Activated CD4-positive, alpha-beta T cell treated with anti-CD3 and anti-CD28 coated beads for 1 hour (primary cell): ENCODE measurements at places on chromosomes 16 and 17.

- DNase-seq = no peak
Measured at GRCh38 chr16:12646490-12647274, 157.0 kb downstream of the CPPED1 start.

GRCh38 chr16:86184185-86184584 lies 285.2 kb downstream of the IRF8 start:
- DNase-seq = no peak

- DNase-seq = no peak
Measured at GRCh38 chr17:79011451-79012147, 2.0 kb upstream of the CANT1 start.

DNA sequence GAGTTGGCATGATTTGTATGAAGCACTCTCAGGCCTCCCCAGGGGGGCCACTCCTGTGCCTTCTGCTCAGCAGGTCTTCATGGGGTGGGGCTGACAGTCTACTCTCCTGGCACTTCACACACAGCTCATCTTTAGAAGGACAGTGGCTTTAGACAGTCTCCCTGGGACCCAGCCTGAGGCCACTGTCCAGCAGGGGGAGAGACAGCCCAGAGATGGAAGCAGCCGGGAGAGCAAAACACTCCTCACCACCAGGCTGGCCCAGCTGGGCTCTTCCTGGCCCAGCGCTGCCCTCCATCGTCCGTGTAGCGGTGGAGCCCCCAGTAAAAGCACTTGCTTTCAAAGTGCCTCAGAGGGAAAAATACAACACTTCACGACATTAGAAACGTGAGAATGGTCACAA lies 62.0 kb upstream of the CRHR1 start:
- no peak for DNase-seq

DNA sequence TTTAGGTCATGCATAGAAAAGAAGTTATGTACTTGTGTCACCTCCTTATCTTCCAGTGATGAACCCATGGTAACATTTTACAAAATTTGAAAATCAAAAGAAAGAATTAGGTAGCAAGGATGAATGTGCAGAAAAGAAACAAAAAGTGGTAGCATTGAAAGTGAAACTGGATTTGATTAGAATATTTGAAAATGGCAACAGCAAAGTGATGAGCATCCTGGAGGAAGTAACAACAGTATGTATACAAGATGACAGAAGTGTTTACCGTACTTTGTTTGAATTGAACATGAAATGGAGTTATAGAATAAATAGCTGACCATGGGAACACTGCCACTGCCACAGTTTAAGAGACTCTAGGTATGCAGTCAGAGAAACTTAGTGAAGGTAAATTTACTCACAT lies 1313.1 kb downstream of the CDH11 start:
- DNase-seq = no peak

GRCh38 chr16:17295948-17296347 lies 174.8 kb downstream of the XYLT1 start:
- no peak for DNase-seq

GRCh38 chr17:36632916-36633771 lies 31.8 kb downstream of the MRM1 start:
- DNase-seq = no peak

DNA sequence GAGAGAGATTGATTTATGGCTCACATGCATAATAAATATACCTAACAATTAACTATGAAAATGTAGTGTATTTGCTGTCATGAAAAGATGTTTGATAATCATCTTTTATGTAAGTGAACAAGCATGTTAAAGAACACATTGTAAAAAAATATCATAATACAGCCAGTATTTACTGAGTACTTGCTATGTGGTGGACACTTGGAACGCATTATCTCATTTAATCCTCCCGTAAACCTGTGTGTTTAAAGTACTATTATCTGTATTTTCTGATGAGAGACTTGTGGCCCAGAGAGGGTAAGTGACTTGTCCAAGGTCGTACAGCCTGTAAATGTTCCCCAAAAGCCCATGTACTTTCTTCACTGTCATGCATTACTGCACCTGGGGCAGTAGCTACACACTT lies 70.7 kb downstream of the PRKCA start:
- DNase-seq = no peak

DNA sequence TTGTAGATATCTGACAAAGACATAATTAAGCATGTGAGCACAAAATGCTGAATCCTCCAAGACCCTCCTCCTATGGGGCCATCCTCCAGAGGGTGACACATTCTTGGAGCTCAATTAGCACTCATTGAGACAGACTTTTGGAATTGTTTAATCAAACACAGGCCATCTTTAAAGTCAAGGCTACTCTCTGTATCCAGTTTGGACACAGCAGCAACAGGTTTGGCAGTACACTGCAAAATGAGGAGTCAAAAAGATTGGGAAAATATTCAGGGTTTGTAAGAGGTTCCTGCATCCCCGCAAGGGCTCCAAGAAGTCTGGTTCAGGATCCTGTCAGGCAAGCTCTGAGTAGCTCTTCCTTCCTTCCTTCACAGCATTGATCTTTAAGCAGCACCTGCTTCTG lies 1.3 kb downstream of the ITFG1 start:
- no peak for DNase-seq

- DNase-seq = no peak
Measured at GRCh38 chr17:73492821-73493814, 151.1 kb downstream of the SDK2 start.

- DNase-seq = no peak
Measured at GRCh38 chr17:68684949-68685357, 83.8 kb upstream of the FAM20A start.

DNA sequence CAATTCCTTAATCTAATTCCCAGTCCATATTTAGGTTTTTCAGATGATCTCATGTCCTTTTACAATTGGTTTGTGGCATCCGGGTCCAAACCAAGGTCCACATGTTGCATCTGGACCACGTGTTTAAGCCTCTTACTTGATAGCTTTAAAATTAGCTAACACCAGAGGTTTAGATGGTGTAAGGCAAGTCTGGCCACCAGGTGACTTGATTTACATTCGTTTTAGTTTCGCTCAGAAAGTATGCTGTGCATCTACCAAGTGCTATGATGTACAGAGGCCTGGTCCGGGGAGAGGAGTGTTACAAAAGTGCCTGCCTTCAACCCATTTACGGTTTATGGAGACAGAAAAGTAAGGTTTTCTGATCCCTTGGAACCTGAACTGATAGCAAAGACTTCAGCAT lies 878 bp upstream of the DNAJA2 start:
- no peak for DNase-seq

GRCh38 chr17:64092113-64092512 lies 37.8 kb downstream of the ERN1 start:
- DNase-seq = no peak

- no peak for DNase-seq
Measured at GRCh38 chr17:10648381-10648780, 8.7 kb downstream of the MYH3 start.

DNA sequence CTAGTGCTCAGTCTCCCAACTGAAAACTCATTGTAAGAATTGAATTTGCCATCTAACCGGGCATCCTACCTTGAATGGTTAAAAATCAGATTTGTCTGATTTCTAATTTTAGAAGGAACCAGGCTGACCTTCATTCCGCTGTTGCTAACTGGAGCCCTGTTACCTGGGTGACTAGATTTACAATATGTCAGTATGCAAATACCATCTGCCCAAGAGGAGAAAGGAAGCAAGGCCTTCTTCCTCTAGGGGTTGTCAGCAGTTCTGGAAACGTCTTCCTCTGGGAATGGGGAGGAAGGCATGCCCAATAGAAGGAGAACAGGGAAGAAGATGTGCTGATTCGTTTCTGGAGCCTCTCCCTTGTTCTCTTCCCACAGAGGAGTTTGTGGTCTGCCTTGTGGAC lies 137.9 kb downstream of the PITPNC1 start:
- no peak for DNase-seq

GRCh38 chr17:30426292-30426691 lies 47.6 kb downstream of the CPD start:
- no peak for DNase-seq

GRCh38 chr17:74042744-74043486 lies 160.6 kb upstream of the RPL38 start:
- DNase-seq = no peak

- DNase-seq = no peak
Measured at GRCh38 chr16:69610356-69610755, 44.6 kb downstream of the NFAT5 start.

DNA sequence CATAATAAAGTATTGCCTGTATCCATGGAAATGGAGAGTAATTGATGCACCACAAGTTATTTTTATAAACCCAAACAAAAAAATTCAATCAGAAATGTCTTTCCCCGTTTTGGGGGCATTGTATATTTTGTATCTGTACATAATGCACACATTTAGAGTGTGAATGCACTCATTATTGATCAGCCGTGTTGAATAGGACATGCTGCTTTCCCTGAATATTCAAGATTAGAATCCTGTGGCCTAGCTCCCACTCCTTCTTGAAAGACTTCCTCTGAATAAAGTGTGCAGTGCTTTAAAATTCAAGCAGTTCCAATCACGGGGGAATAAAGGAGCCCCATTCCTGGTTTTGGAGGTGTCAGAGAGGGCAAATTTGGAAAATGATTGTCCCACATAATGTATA lies 103.8 kb upstream of the TOX3 start:
- DNase-seq = no peak

DNA sequence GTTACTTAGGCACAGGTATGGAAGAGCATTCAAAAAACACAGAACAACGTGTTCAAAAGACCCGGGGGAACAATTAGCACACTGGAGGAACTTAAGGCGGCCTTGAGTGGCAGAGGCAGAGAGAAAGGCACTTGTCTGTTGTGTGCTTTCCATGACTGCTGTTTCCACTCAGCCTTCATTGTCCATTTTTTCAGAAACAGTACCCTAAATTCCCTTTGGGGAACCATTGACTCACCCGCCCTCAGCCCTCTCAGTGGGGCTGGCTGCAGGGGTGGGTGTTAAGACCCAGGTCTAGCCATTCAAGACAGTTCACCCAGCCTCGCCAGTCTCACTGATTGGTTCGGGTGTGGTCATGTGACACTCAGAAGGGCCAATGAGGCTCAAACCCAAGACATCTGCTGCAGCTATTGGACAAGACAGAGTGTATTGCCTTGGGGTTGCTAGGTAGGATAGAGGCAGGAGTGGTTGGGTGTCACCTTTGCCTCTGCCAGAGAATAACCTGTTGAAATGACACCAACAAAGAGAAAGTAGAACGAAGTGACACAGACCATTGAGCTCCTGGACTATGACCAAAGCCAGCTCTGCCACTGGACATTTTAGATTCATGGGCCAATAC lies 19.6 kb upstream of the CEP20 start:
- DNase-seq = no peak
